Uterus (tissue), 4 donors: ENCODE measurements at places on chromosomes 11 and 22.

- DNase-seq = no peak
These were observed 31.4 kb downstream of the ARAP1 start for GRCh38 chr11:72720784-72721183.

- peak; percentile 23 for DNase-seq
These were observed 96.2 kb downstream of the RASSF10 start for GRCh38 chr11:13105237-13105844.

DNA sequence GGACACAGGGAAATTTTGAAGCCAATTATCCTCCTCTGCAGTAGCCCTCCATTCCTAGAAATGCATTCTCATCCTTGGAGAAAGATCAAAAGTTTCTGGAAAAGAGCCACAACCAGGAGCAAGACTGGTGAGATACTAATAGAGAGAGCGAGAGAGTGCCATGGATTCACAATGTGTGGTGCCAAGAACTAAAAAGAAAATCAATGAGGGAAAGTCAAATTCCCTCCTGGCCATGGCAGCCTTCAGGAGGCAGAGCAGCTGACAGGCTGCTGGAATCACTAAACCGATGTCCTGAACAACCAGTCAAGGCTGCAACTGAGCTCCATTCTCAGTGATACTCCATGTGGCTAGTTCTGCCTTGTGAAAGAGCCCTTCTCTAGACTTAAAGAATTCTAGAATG, 561.0 kb downstream of the SOX6 start:
- no peak for DNase-seq

DNA sequence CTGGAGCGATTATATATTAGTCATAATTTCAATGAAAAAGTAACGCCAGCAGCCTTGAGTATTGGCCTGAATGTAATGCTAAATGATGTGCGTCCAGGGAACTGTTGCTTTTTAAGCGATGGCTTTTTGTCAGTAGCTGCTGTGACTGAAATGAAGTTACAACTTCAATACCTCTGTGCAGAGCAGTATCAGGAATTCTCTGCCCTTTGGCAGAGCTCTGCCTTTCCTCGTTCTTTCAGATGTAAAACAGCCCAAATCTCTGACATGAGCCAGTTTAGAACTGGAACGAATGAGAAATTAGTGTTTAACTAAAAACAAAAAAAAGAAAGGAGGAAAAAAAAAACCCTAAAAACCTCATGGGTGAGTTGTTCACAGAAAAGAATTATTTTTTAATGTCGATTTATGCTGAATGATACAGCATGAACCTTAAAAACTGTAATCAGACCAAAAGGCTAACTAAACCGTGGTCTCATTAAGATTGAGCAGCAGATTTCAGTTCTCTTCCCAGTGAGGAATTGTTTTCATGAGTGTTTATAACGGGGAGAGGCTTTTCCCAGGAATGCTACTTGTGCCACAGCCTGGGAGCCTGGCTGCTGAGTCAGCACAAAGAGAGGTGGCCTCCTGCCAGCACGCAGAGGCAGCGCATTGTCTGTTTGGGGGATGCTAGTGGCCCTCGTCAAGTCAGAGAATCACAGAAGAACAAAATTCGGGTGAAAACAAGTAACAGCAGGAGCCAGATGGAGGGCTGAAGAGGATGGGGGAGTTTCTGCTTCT, 146.2 kb upstream of the RASSF10 start:
- DNase-seq = peak; percentile 59

- no peak for DNase-seq
These were observed 26.9 kb upstream of the OR6M1 start for GRCh38 chr11:123833095-123833494.
